ENCODE measurements at places on chromosomes 6 and 20.

GRCh38 chr6:69913361-69913760 lies 47.0 kb downstream of the COL19A1 start:
- DNase-seq: no peak

GRCh38 chr6:115067690-115068447 lies 725.0 kb upstream of the HS3ST5 start:
- DNase-seq: no peak

- no peak for DNase-seq
These were observed 341.0 kb downstream of the ARHGAP18 start for GRCh38 chr6:129368970-129369369.

DNA sequence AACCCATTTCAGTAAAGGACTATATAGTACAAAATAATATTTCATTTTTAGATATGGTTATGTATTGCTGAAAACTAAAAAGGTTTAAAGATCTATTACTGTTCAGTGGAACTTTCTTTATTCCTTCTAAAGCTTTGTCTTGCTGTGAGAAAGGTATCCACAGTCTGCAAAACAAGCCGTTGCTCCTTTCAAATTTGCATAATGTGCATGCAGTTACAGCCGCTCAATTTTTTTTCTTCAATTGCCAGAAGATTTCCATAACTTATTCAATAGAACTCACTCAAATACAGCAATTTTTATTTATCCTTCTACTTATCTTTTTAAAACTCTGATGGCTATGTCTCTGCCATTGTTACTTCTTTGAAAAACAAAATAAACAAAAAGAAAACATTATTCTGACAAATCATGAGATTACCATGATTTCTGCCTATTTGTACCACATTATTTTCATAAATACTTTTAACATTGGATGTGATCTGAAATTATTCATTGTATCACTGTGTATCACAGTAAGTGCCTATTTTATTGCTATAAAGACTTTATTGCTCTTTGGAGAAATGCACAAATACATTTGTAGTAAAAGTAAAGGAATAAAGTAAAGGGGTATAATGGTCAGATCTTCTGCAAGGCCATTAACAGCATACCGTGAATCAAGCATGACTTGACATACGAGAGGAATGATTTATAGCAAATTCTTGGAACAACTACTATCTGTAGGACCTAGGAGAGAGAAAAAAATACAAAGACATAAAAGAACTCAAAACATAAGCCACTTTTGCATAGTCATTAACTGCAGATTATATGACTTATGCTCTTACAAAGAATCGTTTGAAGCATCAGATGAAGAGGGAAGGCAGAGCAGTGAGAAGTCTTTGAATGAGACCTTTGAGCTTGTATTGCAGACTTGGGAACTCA lies 29.6 kb upstream of the HBS1L start:
- DNase-seq: no peak

DNA sequence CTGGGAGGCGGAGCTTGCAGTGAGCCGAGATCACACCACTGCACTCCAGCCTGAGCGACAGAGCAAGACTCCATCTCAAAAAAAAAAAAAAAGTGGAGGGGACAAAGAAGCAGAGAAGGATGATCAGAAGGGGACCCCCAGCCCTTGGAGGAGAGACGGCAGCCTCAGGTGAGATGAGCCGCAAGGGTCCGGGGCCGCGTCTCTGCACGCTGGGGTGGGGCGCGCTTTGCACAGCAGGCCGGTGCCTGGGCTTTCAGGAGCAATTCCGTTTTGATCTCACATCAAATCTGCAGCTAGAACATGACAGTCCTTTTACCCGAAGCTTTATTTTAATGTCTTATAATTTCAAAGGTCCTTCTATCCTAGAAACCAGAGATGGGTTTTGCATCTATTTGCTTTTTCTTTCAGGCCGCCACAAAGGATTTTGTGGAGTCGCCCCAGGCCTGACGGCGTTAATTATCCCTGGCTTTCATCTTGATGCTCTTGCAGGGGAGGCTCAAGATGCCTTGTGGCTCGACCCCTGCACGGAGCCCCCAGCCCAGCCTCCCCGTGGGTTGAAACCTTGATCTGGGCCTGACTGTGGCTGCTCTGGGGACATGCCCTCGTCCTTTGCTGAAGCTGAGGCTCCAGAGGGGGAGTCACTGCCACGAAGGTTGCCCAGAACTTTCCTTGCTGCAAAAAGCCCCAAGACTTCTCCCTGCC lies 17.3 kb downstream of the HRH3 start:
- no peak for DNase-seq

DNA sequence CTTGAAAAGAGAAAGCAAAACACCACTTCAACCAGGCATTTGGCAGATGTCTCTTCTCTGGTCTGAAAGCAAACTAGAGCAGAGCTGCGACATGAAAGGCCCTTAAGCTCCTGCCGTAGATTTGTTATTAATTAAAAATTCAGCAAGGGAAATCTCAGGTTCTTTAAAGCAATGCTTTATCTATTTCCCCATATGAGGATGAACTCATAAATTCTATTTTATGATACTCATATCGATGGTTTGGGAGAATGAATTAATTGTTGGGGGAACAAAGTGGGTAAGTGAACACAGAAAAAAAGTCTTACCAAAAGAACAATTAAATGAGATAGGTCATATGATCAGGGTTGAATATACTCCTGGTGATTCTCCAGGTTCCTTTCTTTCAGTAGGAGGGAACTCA lies 464.7 kb upstream of the SLC35B3 start:
- DNase-seq: no peak

DNA sequence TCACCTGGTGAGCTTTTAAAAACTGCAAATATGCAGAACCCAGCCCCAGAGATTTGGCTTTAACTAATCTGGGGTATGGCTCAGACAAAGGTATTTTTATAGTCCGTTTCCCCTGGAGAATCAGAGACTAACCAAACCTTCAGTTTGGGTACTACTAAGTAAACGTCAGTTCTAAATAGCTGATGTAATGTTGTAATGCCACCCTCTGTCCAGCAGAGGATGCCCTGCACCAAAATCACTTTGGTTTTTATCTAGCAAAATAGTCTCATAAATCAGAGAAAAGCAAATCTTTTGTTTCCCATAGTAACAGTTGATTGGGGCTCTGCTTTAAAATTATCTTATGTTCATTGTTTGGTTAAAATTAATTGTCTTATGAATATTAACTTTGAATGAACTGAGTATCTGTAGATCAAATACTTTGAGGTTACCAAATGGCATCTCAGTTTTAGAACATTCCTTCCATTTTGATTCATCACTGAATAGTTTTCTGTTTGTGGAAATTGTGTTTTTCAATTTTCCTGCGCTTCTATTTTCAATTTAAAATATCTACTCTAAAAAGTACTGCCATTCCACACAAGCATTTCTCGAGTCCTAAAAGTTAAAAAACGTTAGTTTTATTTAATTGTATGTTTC lies 278.3 kb upstream of the PLCB4 start:
- peak; percentile 10 for DNase-seq

DNA sequence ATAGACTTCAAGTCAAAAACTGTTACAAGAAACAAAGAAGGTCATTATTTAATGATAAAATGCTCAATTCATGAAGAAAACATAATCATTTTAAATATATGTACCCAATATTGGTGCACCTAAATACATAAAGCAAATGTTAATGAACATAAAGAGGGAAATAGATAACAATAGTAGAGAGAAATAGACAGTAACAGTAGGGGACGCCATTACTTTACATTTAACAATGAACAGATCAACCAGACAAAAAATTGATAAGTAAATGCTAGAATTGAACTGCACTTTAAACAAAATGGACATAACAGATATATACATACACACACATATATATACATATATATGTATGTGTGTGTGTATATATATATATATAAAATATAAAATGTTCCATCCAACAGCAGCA lies 37.4 kb downstream of the IL22RA2 start:
- DNase-seq: no peak

DNA sequence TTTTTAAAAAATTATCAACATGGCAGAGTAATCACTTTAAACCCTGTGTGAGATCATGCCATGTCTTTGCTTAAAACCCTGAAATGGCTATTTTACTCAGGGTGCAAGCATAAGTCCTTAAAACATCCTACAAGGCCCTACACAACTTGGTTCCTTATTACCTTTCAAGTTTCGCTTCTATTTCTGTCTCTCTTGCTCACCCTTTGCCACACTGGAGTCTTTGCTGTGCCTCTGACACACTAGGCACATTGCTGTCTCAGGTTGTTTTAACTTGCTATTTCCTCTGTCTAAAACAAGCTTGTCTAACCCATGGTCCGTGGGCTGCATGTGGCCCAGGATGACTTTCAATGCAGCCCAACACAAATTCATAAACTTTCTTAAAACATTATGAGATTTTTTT lies 55.6 kb downstream of the KIAA0408 start:
- no peak for DNase-seq

- no peak for DNase-seq
These were observed 207.2 kb upstream of the ZNF184 start for GRCh38 chr6:27679964-27680694.

- DNase-seq: no peak
These were observed at the start of gene SIRPB2 for GRCh38 chr20:1491281-1491840. SIRPB2 (minus strand) TSS chr20:1491420; CDS start chr20:1491359, 61 bp downstream.

DNA sequence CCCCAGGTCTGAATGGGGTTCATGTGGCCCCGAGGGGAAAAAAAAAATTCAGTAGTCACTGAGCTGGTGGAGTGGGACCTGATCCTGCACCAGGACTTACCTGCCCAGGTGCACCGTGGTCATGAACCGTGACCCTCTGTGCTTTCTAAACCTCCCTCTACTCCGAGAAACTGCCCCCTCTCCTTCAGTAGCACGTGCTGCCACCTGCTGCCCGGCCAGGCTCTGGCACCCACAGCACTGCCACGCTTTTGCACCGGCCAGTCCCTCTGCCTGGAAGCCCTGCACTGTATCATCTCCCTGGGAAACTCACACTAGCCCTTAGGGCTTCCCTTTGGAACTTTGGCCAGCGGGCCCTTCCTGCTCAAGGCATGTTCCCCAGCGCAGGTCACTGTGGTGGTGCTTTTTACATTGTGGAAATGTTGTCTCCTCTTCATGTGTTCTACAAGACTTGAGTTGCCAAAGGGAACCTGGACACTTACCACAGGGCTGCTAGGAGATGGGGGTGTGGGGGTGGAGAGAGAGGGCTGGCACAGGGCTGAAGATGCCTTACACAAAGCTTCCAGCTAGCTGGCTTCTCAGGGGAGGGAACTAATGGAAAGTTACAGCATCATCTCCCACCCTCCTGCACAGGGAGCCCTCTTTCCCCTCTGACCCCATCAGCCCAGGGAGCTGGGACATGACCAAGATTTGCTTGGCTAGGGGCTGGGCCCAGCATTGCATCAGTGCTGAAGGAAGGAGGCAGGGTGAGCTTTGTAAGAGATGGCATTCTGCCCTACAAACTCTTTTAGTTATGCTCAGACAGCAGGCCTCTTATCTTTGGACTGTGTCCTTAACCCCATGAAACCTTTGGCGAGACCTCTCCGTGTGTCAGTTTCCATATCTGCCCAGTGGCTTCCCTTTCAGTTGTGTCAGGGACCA lies 2.5 kb upstream of the PTPRT start:
- DNase-seq: peak; percentile 37

GRCh38 chr20:56391596-56392131 lies 351 bp downstream of the AURKA start:
- peak; percentile 9 for DNase-seq

GRCh38 chr20:61278296-61278695 lies 26.2 kb downstream of the CDH4 start:
- no peak for DNase-seq
